ENCODE measurements at places on chromosomes 5 and 9.

DNA sequence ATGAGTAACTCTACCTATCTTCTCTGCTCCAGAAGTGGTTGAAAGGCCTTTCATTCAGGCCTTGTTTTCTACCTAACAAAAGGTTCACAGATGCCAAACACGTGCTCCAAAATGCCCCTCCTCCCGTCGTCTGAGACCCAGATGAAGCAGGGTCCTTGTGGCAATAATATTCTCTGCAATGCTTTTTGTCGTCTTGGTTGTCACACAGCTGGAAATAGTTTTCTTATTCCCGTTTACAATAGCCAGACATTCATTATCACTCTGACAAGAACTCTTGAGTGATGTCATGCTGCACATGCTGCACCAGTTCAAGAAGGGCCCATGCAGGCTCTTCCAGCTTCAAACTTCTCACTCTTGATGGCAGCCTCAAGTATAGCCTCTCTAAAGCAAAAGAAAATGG lies 7.8 kb downstream of the LPAR1 start:
- no peak for DNase-seq

DNA sequence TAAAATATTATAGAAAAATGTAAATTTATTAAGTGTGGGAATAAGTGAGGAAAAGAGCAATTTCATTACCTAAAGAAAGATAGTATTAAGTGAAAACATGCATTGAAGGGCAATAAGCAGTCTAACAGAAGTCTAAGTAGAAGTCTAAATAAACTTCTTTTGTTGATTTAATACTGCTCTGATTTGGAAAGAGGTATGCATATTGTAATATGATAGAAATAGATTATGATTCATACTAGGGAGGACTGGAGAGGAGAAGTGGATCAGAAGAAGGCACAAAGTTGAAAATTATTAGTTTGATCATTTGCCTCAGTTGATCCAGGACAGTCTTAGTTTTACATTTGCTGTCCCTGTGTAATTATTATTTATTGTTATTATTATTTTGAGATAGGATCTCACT lies 6.6 kb upstream of the ERBIN start:
- DNase-seq = no peak

DNA sequence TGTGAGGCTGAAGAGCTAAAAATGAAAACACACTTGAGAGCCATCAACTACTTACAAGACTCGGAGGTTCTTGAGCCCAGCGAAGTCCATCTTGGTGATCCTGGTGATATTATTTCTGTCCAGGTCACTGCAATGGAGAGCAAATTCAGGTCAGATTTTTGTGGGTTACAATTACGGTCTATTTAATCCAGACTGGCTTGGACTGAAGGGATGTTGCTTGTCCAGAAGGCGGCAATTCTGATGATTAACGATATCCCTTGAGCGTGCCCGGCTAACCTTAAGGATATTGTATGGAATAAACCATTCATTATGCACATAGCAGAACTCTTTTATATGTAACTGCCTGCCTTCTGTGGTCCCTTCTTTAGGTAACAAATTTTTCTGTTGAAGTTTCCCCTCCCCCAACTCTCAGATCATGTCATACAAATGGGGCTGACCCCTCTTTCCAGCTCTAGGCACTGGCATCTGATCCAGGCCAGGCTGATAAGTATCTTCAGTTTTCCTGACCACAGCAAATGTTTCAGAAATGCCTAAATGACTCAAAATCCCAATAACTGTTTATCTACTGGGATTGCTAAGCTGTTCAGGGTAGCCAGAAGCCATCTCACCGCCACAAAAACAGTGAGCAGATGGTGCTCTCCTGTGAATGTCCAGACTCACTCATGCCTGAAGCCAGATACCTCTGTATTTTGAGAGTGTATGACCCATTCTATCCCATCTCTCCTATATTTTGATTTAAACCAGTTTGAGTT lies 49.4 kb downstream of the SLIT3 start:
- DNase-seq = no peak

DNA sequence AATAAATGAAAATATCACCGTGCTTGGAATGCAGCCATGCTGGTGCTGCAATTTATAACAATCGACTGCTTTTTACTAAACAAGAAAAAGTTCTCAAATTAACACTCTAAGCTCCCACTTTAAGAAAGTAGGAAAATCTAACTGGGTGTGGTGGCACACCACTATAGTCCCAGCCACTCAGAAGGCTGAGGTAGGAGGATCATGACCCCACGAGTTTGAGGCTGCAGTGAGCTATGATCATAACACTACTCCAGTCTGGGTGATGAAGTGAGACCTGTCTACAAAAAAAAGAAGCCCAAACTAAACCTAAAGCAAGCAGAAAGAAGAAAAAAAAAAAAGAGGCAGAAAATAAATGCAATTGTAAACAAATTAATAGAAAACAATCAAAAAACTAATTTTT lies 10.5 kb downstream of the CCNG1 start:
- no peak for DNase-seq

- no peak for DNase-seq
Measured at GRCh38 chr5:63128018-63128417, 549.4 kb downstream of the LRRC70 start.

DNA sequence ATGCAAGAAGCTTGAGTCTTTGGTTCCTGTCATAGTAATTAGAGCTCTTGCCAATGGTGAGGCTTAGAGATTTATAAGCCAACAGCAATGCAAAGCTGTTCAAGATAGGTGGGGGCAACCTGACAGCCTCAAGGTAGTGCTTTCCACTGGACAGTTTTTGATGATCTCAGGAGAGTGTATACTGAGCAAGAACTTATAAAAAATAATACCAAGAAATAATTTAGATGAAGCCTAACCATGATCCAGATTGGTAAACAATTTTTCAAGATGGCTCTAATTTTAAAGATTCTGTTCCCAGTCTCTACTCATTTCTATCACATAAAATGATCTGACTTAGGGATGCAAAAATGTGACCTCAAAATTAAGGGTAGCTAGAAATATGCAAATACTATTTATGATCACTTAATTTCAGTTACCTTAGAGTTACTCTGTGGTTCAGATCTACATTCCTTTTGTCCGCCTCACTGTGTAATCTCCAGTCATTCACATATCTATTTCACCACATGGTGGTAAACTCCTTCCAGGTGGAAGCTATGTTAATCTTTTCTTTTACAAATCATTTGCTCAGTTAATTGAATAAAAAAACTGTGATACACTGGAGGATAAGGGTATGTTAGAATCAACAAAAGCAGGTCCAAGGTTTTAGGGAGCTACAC lies 1228.0 kb upstream of the C9orf72 start:
- no peak for DNase-seq

DNA sequence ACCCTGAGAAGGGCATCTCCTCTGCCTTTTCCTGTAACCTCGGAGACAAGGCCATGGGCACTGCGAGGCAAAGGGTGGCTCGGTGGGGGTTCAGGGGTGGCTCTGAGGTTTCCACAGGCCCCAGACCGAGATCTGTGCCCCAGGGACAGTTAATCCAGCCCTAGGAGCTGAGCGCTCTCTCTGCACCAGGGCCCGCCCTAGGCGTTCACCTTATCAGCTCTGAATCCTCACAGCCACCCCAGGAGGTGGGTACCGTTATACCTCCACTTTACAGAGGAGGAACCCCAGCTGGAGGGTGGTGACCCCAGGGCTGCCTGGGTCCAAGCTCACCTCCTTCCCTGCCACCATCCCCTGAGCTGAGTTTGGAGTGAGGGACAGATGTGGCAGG lies 2.3 kb upstream of the ENG start:
- DNase-seq = no peak

DNA sequence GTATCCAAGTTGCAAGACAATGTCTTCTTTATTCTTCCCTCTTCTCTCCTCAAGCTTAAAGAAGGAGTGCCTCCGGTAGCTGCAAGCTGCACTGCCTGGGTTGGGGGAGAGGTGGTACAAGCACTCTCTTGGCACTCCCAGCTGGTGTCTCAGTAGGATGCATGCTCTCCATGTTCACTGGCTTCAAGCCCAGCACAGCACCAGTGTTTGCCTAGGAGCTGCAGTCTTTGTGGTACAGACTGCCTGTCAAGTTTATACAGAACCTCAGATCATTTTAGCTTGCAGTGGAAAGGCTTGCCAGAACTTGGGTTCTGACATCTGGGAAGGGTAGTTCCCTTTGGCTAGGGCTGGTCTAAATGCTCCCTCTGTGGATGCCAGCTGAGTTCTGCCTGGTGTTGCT lies 505.6 kb downstream of the MAN2A1 start:
- no peak for DNase-seq

DNA sequence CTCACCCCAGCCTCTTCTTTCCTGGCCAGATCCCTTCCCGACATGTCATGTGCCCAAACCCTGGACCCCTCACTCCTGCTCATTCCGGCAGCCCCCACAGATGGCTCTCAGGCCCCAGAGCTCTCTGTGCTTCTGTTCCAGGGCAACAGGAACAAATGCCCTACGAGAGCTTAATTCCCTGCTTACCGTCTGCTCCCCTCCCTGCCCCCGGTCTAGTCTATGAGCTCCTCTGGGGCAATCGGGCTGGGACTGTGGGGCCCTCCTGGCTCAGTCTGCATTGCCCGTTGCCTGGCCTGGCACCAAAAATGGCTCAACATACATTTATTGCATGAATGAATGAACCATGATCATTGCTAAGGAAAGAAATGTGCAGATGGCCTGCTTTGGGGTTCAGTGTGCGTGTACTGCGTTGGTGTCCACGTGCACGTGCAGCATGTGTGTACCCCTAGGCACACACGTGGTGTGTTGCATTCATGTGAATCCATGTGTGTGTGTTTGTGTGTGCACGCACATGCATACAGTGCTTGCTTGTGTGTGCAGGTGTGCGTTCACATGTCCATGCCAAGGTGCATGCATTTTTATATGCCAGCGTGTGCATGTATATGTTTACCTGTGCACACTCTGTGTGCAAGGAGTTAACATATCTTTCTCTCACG lies 201.2 kb upstream of the IER5L start:
- DNase-seq = no peak

- no peak for DNase-seq
Measured at GRCh38 chr9:114779352-114779845, 26.4 kb downstream of the TNFSF15 start.

GRCh38 chr9:89247431-89248353 lies 63.3 kb upstream of the CKS2 start:
- DNase-seq = no peak

DNA sequence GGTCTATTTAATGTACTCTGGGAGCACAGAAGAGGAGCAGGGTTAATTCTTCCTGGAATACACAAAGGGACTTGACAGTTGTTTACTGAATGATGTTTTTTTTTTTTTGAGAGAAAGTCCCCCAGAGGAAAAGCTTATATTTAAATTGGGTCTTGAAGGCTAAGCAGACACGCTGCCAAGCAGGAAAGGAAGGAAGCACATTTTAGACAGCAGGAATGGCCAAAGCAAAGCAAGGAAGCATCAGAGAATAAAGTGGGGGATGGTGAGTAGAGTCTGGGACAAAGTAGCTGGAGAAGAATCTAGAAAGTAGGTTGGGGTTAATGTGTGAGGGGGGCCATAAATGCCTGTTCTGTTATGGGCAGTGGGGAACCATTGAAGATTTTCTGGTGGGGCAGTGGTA lies 21.5 kb downstream of the ZNF346 start:
- DNase-seq = no peak

DNA sequence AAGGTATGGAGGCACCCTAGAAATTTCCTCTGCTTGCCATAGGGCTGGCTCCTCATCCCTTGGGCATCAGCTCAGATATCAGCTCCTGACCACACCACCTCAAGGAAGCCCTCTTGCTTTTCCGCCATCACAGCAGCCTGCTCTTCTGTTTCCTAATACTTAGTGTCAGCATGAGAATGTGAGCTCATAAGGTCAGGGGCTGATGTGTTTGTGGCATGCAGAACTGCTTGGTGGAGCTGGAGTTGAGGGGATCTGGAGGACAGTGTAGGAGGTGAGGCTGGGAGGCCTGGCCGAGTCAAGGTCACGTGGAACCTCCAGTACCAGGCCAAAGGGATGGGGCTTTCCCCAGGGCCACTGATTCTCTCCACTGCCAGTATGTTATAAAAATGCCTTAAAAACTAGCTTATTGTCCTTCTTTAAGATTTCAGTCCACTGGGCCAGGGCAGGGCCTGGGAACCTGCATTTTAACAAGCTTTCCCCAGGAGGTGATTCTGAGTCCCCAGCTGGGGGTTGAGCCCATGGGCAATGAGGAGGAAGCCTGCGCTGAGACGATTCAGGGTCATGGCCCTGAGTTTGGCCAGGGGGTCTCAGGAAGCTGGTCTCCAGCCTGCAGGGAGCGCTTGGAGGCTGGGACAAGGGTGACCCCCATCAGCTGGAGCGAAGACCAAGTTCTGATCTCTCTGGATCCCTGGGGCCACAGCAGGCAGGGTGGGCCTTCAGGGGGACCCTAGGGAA lies 28.6 kb downstream of the DAB2IP start:
- no peak for DNase-seq

DNA sequence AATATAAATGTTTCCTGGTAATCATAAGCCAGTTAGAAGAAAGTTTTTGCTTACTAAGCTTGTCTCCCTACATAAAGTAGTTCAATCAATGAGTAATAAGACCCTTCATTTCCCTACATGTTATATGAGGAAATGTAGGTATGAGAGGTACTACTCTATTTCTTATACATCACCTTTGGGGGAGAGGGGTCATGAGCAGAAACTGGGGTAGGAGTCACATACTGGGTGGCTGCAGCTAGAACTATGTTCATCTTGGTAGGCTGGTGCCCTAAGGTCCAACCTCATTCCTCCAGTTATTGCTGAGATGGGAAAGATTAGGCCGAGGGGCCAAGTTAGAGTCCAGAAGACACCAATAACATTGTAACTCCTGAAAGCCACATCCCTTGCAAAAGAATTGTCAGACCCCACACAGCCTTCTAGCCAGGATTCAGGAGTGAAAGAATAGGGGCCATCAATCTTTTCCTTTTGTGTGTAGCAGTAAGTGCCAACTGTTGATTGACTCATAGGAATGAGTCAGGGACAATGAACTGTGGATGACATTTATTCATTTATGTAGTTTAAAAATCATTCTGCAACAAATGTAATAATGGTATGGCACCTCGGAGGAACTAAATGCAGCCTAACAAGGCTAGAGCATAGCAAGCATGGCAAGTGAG lies 21.6 kb upstream of the SREK1 start:
- no peak for DNase-seq

- DNase-seq = no peak
Measured at GRCh38 chr5:663436-664342, 29.5 kb downstream of the TPPP start.

DNA sequence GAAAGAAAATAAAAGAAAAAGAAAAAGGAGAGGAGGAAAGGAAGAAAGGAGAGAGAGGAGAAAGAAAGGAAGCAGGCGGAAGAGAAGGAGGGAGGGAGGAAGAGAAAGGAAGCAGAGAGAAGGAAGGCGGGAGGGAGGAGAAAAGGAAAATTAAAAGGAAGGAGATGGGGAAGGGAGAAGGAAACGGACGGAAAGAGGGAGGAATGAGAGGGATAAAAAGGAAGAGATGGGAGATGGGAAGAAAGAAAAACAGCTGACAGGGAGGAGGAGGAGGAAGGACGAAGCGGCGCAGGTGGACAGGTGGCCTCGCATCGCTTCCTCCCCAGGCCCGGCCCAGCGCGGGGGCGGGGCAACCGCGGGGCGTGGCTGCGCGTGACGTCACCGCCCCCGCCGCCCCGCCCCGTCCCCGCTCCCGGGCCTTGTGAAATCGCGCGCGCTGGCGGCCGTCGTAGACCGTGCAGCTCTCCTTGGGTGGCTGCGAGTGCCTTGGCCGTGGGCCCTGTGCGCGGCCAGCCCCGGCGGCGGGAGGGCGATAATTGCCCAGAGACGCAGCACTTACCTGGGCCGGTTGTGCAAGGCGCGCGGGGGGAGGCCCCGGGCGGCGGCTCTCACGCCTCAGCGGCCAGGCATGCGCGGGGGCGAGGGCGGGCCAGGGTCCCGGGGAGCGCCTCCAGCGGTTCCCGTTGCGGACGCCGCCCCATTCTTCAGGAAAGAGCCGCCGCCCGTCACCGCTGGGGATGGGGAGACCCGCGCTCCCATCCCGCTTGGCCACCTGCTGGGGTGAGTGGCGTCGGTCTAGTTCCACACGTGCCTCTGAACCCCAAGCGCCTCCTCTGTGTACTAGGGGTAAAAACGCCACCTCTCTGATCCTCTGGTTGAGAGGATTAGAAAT lies 49.6 kb upstream of the FOXE1 start:
- DNase-seq = peak; percentile 75
